ENCODE measurements at places on chromosomes 7 and 10. TPM values are rescaled to one million over a fixed set of nuclear protein-coding genes. Genes with fewer than 3 reads are reported as not detected.

The ACSM6 gene
- total RNA-seq, result not detected

DNA sequence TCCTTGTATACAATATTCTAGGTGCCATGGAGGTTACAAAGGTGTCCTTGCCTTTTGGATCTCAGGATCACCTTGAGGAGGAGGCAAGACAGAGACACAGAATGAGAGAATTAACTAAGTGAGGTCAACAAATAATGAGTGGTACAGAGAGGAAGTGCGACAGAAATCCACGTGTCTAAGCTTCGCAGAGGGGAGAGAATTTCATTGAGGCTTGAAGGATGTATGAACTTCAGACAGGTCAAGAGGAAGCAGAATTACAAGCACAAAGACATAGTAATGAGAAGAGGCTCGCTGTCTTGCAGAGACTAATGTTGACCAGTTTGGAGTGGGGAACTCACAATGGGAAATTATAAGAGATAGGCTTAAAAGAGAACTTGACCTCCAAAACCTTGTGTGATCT, 308.7 kb downstream of the FRMD4A start:
- DNase-seq, result no peak
- no peak overlapping the region for H3K27ac ChIP-seq
- H3K27me3 ChIP-seq, result peaks cover 19% of the 10 kb centered on the region

- no peak overlapping the region for H3K4me3 ChIP-seq
- no peak for DNase-seq
- no peaks in the 10 kb centered on the region for H3K27me3 ChIP-seq
- H3K4me1 ChIP-seq, result peaks cover 10% of the 10 kb centered on the region
These were observed 41.7 kb upstream of the TOMM7 start for GRCh38 chr7:22864301-22864700.

DNA sequence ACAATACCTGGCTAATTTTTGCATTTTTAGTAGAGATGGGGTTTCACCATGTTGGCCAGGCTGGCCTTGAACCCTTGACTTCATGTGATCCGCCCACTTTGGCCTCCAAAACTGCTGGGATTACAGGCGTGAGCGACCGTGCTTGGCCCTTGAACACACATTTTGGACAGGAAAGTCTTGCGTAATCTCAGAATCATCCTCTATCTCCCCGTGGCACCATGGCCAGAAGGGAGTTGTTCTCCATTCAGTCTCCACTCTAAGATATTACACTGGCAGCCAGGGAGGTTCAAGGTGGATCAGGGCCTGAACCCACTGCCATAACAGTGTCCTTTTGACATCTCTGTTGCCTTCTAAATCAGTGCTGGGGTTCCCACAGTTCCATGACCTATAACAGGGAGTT, 29.2 kb upstream of the GALNTL5 start:
- H3K27me3 ChIP-seq, result peaks cover 11% of the 10 kb centered on the region
- no peak overlapping the region for H3K4me3 ChIP-seq
- peaks cover 9% of the 10 kb centered on the region for H3K4me1 ChIP-seq
- DNase-seq, result no peak
- no peak overlapping the region for H3K27ac ChIP-seq
- H3K36me3 ChIP-seq, result no peaks in the 10 kb centered on the region

- no peaks in the 10 kb centered on the region for H3K36me3 ChIP-seq
- peak overlapping the region; percentile 77 for H3K4me3 ChIP-seq
- peaks cover 24% of the 10 kb centered on the region for H3K4me1 ChIP-seq
- peak overlapping the region; percentile 89 for H3K27ac ChIP-seq
- no peaks in the 10 kb centered on the region for H3K27me3 ChIP-seq
- DNase-seq, result peak; percentile 47
These were observed 43.2 kb downstream of the DPYSL4 start for GRCh38 chr10:132229834-132230556.

GRCh38 chr10:125060026-125060425, 100.3 kb downstream of the CTBP2 start:
- peaks cover 13% of the 10 kb centered on the region for H3K27me3 ChIP-seq
- H3K27ac ChIP-seq, result no peak overlapping the region
- no peak for DNase-seq
- no peaks in the 10 kb centered on the region for H3K36me3 ChIP-seq
- peaks cover 10% of the 10 kb centered on the region for H3K4me1 ChIP-seq

The TRAPPC14 gene
- 43.9 TPM for total RNA-seq

DNA sequence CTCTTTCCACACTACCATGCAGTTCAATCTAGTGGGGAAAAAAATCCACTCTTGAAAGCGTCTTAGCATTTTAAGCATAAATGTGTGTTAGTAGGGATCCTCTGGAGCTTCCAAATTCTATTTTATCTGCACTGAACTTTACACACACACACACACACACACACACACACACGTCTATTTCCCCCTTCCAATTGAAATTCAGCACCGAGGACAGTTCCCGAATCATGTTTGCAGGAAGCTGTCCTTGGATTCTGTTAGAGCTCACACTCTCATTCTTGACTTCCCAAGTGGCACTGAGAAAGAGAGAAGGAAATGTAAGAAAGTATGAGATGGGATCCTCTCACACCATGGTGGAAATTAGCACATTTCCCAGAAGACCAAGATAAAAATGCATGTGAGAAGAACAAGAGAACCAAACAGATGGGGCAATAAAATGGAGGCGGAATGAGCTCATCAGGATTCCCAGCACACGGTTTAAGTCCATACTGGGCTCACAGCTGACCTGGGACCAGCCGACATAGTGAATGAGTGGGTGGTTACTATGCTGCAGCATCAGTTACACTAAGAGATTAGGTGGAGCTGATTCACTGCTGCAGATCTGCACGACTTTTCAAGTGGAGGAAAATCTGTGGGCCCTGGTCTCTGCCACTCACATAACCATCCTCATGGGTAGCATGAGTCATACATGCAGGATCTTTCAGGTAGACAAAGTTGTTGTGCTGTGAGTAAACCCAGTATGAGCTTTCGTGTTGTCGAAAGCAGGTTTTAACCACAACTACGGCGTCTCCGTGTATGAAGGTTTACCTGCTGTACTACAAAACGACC, 3.3 kb upstream of the NPTX2 start:
- no peaks in the 10 kb centered on the region for H3K4me1 ChIP-seq
- H3K36me3 ChIP-seq, result no peaks in the 10 kb centered on the region
- H3K27me3 ChIP-seq, result peaks cover 19% of the 10 kb centered on the region
- no peak overlapping the region for H3K4me3 ChIP-seq
- no peak for DNase-seq

The TRPV6 gene
- not detected for total RNA-seq

The KIF5B gene
- total RNA-seq, result 83.4 TPM

GRCh38 chr10:14491811-14492210, 161.1 kb upstream of the FRMD4A start:
- H3K4me3 ChIP-seq, result no peak overlapping the region
- no peaks in the 10 kb centered on the region for H3K36me3 ChIP-seq
- peaks cover 4% of the 10 kb centered on the region for H3K4me1 ChIP-seq
- peaks cover 14% of the 10 kb centered on the region for H3K27me3 ChIP-seq

The CALY gene
- not detected for total RNA-seq

GRCh38 chr7:27925573-27926201, 185.7 kb downstream of the TAX1BP1 start:
- peaks cover 11% of the 10 kb centered on the region for H3K4me1 ChIP-seq
- peak; percentile 2 for DNase-seq
- H3K27ac ChIP-seq, result no peak overlapping the region

- no peak for DNase-seq
- H3K27me3 ChIP-seq, result peaks cover 10% of the 10 kb centered on the region
- no peaks in the 10 kb centered on the region for H3K36me3 ChIP-seq
- H3K27ac ChIP-seq, result no peak overlapping the region
- no peak overlapping the region for H3K4me3 ChIP-seq
These were observed 145.6 kb upstream of the NFE2L3 start for GRCh38 chr7:26006426-26006825.

The SLC39A12 gene
- not detected for total RNA-seq

The VSTM4 gene
- total RNA-seq, result 0.20 TPM

The FAM13C gene
- total RNA-seq, result not detected

The HOXA11 gene
- total RNA-seq, result not detected

The SPDYE5 gene
- total RNA-seq, result not detected

The HACD1 gene
- total RNA-seq, result 1.5 TPM

- H3K4me1 ChIP-seq, result no peaks in the 10 kb centered on the region
- no peak overlapping the region for H3K4me3 ChIP-seq
- no peak overlapping the region for H3K27ac ChIP-seq
- no peak for DNase-seq
These were observed 50.1 kb upstream of the GHITM start for GRCh38 chr10:84089162-84089561.

- H3K4me1 ChIP-seq, result peaks cover 42% of the 10 kb centered on the region
- no peak overlapping the region for H3K4me3 ChIP-seq
- H3K27me3 ChIP-seq, result no peaks in the 10 kb centered on the region
- no peak overlapping the region for H3K27ac ChIP-seq
- H3K36me3 ChIP-seq, result peaks cover 7% of the 10 kb centered on the region
- DNase-seq, result no peak
These were observed 101.5 kb downstream of the RNF216 start for GRCh38 chr7:5679813-5680473.

Measured in activated T-helper 1 cell treated with anti-CD3 and anti-CD28 coated beads, Interleukin-12 subunit alpha, Interleukin-12 subunit beta, Interleukin-2, Interleukin-4 antibody, amounts not matched to agents 30 ng/mL and 10 ng/mL and 1 ng/mL, durations not matched to agents 14 hours and 24 hours and 36 hours (primary cell).